ENCODE measurements at places on chromosomes 7 and 10. TPM values are rescaled to one million over a fixed set of nuclear protein-coding genes. Genes with fewer than 3 reads are reported as not detected.

RTKN2 gene
- 13.7 TPM for polyA plus RNA-seq

HTR7 gene
- polyA plus RNA-seq, result 0.63 TPM

CASTOR2 gene
- polyA plus RNA-seq, result 4.9 TPM

STAG3 gene
- polyA plus RNA-seq, result 13.9 TPM

STEAP1B gene
- 1.4 TPM for polyA plus RNA-seq

INMT gene
- 2.0 TPM for polyA plus RNA-seq

FGL2 gene
- polyA plus RNA-seq, result 51.0 TPM

GRCh38 chr7:22771194-22771871 lies 44.3 kb downstream of the IL6 start:
- no peak for DNase-seq

DNA sequence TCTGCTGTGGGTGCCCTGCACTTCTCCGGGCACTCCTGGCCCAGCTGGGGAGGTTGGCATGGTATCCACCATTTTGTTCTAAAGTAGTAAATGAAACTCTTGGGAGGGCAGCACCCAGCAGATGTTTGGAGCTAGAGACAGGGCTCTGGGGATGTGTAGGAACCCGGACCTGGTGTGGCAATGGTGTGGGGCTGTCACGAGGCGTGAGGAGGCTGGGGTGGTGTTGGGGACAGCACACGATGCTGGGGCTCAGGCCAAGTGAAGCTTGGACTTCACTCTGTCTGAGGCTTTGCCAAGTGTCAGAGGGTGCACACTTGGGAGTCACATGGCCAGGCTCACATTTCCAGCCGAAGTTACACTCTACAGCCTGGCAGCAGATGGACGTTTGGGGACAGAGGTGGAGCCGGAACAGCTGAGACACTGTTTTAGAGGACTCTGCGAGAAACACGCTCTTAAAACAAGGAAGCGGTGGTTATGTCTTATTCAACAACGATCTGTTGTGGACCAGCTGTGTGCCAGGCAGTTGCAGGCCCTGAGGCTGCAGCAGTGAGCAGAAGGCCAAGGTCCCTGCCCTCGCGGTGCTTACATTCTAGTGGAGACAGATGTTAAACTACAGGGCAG lies 118.2 kb downstream of the CUX1 start:
- DNase-seq, result no peak

DNA sequence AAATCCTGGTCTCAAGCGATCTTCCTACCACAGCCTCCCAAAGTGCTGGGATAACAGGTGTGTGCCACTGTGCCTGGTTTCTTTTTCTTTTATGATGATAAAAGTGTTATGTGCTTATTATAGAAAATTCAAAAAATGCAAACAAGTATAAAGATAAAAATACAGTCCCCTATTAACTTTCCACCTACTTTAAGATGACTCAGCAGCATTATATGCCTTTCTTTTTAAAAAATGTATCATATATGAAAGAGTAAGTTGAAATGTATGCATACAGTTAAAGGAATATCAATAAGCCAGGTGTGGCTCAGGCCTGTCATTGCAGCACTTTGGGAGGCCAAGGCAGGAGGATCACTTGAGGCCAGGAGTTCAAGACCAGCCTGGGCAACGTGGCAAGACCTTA lies 216.9 kb upstream of the GALNT17 start:
- no peak for DNase-seq

GRCh38 chr7:28296571-28297483 lies 115.5 kb upstream of the CREB5 start:
- no peak for DNase-seq

DNA sequence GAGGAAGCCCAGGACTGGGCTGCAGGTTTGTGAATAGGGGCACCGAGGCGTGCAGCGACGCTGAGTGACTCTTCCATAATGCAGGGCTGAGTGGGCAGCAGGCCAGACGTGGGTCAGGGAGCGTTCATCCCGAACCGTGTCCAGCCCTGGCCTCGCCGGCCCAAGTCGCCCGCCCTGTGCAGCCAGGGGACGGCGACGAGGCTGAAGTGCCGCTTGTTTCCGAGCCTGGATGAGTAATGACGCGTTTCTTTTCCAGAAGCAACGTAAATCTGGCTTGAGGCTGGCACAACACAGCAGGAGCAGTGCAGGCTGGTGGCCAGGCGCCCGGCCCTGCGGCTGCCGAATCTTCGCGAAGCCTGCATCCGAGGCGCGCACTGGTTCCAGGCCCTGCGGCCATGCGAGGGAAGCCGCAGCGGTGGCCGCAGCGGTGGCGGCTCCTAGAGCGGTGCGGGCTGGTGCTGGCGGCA lies 74.0 kb upstream of the SEC61G start:
- no peak for DNase-seq

- DNase-seq, result no peak
Measured at GRCh38 chr7:43750016-43750887, 8.2 kb upstream of the BLVRA start.

DNA sequence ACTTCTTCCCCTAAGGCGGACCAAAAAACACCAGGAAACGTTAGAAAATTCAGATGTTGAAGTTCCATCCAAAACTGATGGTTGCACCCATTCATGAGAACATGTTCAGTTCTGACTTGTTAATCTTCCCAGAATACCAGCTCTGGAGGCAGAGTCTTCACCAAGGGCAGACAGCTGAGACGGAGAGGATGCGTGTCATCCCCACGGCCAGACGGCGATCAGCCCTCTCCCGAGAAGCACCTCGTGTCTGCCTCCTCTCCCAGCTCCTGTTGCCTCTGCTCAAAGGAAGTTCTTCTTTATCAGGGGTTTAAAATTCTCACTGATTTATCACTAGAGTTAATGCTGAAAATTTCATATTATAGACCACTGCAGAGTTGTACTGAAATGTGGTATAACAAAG lies 269.7 kb downstream of the ZMYND11 start:
- no peak for DNase-seq

DNA sequence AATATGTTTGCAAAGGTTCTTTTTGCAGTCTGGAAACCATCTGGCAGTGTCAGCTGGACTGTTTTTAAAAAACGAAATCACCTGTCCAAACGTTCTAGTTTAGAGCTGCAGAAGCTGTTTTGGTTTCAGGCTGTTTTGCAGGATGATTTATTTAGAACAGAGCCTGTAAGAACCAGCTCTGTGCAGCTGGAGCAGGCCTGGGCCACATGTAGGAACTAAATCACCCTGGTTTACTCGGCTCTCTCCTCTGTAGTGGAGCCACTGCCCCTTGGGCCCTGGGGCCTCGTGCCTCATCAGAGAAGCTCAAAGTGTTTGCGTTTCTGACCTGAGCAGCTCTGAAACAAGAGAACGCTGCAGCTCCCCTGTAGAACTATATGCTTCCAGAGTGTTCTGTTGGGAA lies 142.5 kb downstream of the ACTR3B start:
- DNase-seq, result no peak

GRCh38 chr10:3215153-3215775 lies 42.7 kb upstream of the PITRM1 start:
- DNase-seq, result no peak

DNA sequence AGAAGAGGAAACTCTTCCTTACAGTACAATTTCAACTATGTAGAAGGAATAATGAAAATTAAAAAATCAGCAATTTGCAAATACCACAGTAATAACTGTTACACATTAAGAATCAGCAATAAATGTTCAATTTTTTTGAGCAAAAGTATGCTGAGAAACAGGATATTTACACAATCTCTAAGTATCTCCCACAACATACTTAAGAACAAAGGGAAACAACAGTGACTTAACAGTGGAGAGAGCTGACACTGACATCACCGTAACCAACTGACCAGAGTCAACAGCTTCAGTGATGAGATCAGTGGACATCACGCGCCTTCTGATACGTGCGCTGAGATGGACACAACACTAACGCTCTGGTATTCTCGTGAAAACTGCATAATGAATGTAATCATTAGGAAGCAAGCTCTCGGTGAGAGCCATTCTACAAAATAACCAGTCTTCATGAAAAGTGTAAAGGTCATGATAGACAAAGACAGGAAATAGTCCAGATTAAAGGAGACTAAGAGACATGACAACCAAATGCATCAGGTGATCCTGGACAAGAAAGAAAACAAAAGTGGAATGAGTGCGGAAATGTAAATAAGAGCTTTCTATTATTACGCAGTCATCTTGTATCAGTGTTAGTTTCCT lies 82.6 kb downstream of the PIP4K2A start:
- DNase-seq, result no peak

DNA sequence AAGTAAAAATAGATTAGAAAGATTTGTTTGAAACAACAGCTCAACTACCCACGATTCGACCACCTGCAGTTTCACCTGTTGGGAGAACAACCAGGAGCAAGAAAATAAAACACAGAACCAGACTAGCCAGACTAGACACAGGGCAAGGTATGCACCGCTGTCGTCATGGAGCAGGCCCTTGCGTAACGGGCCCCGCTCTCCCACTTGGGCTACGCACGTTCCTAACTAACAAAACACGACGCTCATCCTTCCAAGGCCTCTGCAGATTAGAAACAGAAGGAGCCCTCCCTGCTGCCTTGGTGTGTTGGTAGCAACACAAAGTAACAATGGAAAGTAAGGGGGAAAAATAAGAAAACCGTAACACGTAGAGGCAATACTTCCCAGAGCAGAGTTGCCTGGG lies 45.1 kb upstream of the ELMO1 start:
- no peak for DNase-seq

DNA sequence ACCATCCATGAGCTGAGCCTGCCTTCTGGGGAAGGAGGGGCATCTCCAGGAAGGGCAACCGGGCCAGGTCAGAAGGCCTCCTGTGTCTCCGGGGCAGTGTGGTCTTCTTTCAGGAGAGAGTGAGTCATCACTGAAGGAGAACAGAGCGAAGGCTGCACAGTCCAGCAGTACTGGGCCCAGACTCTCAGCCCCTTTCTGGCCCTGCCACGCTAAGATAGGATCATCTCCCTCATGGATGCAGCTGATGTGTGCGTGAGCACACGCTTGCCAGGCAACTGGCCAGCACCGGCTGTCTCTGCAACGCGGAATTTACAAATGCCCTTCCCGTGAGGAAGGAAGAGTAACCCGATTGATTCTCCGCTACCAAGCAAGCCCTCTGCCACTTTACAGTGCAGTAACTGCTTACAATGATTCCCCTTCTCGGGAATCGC lies 328.2 kb downstream of the TNS3 start:
- no peak for DNase-seq

DNA sequence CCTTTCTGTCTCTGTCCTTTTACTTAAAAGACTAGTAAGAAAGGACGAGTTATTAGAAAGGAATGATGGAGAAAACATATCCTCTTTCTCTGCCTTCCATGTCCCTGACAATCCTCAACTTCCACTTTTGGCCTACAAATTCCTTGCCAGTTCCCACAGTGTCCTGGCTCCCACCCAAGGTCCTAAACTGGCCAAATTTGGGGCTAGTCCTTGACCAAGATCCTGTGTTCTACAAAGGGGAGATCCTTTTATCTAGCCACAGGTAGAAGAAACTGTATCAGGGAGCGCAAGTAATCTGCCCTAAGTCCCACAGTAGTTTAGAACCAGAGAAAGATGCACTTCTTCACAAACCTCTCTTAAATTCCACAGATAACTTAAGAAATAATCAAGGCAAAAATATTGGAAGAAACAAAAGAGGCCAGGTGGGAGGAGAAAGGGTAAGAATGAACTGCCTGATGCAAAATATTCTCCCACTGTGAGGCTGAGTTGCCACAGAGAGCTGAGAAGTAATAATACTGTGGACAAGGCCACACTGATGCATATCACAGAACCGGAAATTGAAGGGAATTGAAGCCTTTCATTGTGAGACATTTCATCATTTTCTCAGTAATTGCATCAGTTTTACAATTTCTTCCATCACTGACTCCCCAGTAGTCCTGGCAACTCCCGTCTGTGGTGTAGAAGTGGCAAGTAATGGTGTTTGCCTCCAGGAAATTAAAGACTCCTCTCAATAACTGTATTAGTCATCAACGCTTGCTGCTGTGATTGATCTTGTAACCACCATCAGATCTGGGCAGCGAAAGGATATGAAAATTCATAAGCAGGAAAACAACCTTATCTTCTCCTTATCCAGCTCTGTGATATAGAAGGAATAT lies 47.2 kb downstream of the DNAJC12 start:
- DNase-seq, result no peak

- DNase-seq, result no peak
Measured at GRCh38 chr7:6165075-6165474, 107.3 kb downstream of the CYTH3 start.

DNA sequence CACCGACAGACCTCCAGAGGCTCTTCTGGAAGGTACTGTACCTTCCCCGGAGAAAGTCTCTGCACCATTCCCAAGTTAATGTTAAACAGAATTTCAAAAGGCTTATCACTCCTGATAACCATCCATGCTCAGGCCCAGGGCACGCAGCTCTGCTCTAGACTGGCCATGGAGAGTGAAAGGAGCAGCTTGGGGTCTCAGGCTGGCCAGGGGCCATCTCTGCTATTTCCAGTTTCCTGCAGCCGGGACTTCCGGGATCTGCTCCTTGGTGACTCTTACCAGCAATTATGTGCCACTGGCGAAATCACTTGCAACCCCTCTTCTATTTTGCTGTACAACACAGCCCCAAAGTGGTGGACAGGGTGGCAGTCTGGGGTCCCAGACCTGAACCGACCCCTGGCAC lies 6.0 kb downstream of the CLDN15 start:
- DNase-seq, result no peak

DNA sequence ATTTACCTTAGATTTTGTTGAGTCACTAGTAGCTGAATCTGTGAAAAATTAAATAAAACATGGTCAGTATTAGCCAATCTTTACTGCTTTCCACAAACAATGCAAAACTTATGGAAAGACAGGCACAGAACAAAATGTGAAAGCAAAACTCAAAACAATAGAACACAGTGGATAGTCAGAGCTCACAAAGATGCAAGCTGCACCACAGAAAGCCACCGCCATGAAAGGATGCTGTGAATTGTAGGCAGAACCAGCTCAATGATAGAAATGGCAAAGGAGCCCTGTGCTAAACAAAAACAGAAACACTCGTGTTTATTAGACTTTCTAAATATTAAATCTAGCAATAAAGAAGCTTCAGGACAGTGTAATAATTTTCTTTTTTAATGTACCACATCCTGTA lies 134.4 kb downstream of the ARHGAP21 start:
- DNase-seq, result no peak
